ENCODE measurements at places on chromosomes 16 and 17.

- DNase-seq, result no peak
Measured at GRCh38 chr17:41539979-41540701, 12.0 kb upstream of the KRT19 start.

DNA sequence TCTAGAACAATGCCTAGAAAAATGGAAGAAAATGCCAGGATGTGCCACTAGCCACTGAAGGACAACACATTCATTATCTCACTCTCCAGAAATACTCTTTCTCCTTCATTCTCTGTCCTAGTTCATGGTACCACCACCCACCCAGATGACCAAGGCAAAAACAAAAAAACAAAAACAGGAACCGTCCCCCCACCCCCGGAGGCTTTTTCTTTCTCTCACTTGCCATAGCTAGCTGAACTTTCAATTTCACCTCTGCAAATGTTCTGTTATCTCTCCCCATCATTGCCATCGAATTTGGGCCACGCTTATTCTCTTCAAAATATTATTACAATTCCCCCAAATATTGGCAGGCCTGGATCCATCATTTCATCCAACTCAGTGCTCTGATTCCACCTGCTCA, 49.0 kb downstream of the SOX9 start:
- DNase-seq, result no peak

- DNase-seq, result no peak
Measured at GRCh38 chr17:7326186-7326585, 2.9 kb downstream of the NEURL4 start.

DNA sequence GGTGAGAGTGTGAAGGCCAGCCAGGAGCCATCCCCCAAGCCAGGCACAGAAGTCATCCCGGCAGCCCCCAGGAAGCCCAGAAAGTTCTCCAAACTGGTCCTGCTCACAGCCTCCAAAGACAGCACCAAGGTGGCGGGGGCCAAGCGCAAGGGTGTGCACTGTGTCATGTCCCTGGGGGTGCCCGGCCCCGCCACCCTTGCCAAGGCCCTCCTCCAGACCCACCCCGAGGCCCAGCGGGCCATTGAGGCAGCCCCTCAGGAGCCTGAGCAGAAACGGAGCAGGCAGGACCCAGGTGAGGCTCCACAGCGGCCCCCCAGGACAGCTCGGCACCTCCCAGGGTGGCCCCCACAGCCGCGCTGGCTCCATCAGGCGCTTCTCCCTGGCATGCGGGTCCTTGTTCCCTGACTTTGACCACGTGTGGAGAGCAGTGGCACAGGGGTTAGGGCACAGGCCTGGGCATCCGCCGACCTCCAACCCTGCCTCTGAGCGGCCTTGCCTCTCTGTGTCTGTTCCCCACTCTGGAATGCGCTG, 13.5 kb downstream of the FLYWCH2 start:
- DNase-seq, result no peak

DNA sequence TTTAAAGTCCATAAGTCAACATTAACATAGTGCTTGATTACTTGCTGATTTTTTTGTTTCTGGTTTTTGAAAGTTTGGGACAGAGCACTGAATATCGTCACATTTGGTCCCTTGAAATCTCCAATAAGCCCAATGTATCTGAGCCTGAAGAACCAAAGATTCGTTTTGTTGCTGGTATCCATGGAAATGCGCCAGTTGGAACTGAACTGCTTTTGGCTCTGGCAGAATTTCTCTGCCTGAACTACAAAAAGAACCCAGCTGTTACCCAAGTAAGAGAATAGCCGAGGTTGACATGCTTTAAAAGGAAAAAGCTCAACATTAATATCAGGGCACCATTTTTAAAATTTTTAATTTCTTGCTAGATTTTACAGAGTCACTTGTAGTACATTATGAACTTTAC, 27.7 kb upstream of the GOSR1 start:
- DNase-seq, result no peak

- DNase-seq, result no peak
Measured at GRCh38 chr16:4306470-4307214, 9.2 kb upstream of the GLIS2 start.

DNA sequence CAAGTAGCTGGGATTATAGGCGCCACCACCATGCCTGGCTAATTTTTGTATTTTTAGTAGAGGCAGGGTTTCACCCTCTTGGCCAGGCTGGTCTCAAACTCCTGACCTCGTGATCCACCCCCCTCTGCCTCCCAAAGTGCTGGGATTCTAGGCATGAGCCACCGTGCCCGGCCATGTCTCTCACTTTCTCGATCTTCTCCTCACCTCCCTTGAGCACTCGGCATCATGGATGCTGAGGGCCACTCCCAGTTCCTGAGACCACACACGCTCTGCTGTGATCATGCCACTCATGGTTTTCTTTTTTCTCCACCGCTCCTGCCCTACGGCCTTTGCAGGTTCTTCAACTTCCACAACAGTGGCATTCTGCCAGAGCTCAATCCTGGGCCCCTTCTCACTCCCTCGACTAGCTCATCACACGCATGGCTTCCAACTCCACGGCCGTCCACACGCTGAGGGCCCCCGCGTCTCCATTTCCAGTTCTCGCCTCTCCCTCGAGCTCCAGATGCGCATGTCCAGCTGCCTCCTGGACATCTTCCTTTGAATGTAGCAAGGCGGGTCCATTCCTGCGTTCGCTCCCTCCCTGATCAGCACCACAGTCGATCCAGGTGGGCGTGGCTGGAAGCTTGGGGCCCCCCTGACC, 5.5 kb upstream of the NCBP3 start:
- DNase-seq, result no peak

DNA sequence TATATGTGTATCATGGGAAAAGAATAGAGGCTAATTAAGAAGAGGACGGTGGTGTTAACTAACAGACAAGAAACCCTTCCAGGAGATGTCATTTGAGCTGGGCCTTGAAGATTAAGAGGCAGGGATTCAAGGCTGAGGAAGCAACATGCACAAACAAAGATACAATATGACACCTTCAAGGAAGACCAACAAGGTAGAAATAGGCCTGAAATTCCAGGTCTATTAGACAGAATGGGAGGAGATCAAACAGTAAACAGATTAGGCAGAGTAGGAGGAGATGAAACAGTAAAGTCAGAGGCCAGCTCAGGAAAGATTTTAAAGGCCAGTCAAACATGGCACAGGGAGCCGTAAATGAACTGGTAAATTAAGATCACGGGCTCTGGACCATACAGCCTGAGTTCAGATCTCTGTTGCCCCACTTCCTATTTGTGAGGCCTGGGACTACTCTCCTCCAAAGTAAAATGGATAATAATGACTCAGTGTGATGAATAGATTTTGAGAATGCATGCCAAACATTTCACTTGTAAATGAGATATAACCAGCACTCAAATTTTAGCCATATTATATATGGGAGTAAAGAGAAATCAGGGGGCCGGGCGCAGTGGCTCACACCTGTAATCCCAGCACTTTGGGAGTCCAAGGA, 38.9 kb downstream of the USP31 start:
- no peak for DNase-seq

- no peak for DNase-seq
Measured at GRCh38 chr17:50649042-50649908, 14.6 kb downstream of the ABCC3 start.

DNA sequence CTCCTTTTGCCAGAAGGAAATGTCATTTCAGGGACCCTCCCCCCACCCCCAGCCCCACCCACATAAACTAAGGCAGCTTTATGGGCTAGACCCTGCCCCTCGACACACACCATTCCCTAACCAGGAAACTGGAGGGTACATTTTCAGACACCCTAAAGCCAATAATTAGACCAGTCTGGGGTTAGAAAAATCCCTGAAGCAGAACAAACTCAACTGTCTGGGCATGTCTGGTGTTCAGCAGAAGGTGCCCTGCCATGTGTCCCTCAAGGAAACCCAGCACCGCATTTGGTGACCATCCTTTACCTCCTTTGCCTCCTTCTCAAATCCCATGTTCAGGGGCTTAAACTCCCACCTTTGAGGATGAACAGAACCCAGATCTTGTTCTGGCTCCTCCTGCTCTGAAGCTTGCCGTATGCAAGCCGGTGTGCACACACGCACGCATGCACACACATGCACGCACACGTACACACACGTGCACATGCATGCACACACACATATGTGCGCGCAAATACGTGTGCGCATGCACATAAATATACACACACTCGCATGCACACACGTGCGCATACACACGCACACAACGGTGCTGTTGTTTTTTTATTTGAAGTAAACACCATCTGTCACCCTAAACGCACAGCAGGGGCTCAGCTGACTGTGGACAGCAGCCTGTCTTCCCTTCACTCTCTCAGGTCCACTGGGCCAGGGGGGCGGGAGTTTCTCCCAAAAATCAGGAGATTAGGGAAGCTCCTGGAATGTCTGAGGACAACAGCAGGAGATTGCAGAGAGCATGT, 156.8 kb upstream of the TNRC6C start:
- DNase-seq, result no peak

GRCh38 chr16:12753203-12754023, 50.3 kb downstream of the CPPED1 start:
- no peak for DNase-seq

DNA sequence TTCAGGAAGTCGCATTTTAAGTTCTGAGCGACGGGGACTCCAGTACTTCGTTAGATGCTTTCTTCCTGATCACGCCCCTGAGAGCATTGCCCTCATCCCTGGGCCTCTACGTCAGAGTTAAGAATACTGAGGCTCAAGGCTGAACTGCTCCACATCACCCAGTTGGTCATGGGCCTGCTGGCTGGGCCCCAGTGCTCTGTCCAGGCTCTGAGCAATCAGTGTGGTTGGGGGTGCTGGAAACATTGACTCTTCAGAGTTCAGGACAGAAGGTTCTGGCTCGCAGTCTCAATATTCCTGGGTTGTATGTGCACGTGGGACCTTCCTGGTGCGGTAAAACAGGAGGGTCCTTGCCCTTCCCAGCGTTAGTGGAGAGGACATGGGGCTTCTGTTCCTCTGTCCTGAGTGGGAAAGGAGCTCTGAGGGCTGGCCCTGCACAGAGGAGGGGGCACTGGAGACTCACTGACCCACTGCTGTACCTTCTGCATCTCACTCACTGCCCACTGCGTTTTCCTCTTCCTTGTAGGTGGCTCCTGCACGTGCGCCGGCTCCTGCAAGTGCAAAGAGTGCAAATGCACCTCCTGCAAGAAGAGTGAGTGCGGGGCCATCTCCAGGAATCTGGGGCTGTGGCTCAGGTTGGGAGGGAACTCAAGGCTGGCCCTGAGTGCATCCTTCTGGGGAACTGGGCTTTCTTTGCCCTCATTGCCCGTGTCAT, 518 bp downstream of the MT1E start:
- DNase-seq, result no peak

DNA sequence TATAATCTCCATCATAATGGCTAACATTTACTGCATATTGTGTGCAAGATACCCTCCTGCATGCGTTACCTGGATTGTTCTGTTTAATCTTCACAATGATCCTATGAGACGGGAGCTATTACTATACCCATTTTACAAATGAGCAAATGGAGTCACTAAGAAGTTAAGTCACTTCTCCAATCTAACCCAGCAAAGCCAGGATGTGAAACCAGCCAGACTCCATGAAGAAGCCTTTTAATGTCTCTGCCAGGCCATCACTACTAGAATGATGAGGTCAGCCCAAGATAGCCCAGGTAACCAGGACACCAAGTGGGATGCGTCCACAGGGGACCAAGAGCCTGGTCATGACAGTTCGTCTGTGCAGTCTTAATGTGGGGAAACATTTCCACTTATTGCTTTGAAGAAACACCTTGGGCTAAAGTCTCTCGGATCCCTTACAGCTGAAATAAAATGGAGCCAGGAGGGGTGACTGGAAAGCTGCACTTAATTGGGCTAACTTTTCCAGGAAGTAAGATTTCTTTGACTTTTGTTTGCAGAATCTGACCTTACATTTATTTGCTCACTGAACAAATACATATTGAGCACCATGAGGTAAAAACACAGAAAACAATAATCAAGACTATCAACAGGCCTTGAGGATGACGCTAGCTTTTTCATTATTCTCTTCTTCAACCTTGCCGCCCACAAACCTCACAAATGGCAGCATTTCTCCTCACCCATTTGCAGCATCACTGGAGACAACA, 926 bp upstream of the SHCBP1 start:
- no peak for DNase-seq

GRCh38 chr17:78176548-78177025, 8.2 kb downstream of the SYNGR2 start:
- no peak for DNase-seq

DNA sequence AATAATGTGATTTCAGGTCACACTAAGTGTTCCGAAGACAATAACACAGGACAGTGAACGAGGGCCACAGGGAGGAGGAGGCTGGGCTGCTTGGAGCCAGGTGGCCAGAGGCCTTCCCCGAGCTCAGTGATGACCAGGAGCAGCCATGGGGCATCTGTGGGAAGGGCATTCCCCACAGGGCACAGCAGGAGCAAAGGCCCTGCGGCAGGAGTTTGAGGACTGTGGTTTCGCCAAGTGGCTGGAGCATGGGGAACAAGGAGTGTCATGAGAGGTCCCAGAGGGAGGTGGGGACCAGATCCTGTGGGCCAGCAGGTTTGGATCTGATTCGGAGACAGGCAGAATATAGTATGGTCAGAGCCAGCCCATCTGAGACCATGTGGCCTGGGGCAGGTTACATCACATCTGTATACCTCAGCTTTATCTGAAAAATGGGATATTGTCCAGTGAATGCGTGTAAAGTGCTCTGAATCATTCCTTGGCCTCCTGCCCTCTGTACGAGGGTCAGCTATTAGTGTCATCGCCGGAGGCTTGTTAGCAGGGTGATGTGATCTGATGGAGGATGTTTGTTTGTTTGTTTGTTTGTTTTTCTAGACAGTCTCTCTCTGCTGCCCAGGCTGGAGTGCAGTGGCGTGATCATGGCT, 176.8 kb downstream of the KATNIP start:
- DNase-seq, result peak; percentile 40

- no peak for DNase-seq
Measured at GRCh38 chr17:62702746-62703260, 75.3 kb downstream of the MRC2 start.

GRCh38 chr16:84656649-84657048, 8.3 kb downstream of the KLHL36 start:
- no peak for DNase-seq

DNA sequence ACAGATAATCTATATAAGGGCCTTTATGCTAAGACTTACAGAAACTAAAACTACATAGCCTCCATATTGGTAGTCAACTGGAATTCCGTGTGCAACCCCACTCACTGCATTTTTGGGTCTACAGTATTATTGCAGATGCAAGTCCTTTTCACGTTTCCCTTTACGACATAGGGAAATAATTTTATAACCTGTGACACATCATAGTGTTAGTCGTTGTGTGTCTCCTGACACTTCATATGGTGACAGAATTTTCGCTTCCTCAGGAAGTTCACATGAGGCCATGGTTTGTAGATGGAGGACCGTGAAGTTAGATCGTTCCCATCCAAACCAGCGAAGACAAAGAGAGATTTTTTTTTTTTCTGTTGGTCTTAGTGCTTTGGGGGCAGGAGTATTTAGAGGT, 15.7 kb upstream of the MRC2 start:
- no peak for DNase-seq

DNA sequence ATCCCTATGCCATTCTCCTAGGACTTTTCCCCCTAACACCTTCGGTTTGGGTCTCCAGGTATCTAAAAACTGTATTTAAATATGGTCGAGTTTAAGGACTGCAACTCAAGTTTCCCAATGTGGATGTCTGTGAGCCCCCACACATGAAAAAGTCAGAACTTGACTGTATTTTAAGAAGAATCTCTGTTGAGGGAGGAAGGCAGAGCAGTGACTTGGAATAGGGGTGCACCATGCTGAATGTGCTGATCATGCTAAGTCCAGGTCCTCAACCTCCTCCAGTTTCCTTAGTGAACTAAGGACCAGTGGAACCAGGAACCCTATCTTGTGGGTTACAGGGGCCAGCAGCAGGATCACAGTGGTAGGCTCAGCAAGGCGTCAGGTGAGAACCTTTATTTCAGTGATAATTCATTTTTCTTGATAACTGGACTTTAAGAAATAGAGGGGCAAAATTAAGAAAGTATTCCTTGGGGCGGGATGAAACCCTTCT, 19.5 kb downstream of the GRB7 start:
- DNase-seq, result no peak

Data from GM04504 (cell line).